OCI-M1 (cell line): ENCODE measurements at places on chromosomes 2 and 18.

- DNase-seq: peak; percentile 72
Measured at GRCh38 chr2:219045937-219046550, 4.7 kb upstream of the CFAP65 start.

DNA sequence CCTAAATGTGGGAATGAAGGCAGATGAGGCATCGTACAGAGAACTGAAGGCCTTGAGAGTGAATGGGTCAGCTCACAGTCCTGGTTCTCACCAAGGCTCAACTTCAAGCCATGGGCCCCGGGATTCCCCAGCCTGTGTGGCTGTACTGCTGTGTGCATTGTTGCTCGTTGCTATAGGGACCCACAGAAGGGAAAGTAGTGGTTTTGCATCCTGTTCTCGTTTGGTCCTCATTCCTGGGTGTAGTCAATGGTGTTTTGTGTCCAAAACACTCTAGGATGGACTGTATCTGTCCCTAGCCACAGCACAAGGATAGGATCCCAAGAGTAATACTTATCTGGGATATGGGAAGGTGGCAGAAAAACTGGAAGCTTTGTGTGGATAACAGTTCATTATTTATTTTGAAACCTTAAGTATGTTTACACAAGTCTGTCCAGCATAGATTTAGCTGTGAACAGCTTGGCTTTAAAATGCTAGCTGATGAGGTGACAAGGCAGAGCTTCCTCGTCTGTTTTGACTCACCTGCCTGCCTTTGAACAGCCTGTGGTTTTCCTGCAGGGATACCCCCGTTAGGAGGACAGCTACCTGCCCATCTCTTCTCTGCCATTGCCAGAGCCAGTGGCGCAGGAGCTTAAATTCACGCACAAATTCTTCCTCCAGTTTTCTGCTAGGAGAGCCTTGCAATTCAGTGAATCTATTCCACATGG, 85.0 kb downstream of the WDSUB1 start:
- DNase-seq: no peak

GRCh38 chr18:76405280-76405679, 89.8 kb downstream of the ZNF516 start:
- DNase-seq: no peak

DNA sequence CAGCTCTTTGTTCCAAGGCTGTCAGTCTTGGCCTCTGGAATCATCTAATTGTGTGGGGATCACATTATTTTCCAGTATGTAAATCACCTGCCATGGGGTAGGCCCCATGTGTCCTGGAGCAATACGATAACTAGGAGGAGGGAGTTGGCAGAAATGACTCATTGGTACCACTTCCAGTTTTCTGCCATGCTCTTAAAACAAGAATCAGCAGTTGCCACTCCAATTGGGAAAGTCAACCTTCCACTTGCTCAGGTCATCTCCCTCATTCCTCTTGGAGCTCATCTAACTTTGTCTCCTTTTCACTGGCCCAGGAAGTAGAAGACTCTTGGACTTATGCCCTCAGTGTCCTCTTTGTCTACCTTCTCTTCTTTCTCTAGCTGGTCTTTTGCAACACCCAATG, 487.0 kb downstream of the SLC4A3 start:
- no peak for DNase-seq

DNA sequence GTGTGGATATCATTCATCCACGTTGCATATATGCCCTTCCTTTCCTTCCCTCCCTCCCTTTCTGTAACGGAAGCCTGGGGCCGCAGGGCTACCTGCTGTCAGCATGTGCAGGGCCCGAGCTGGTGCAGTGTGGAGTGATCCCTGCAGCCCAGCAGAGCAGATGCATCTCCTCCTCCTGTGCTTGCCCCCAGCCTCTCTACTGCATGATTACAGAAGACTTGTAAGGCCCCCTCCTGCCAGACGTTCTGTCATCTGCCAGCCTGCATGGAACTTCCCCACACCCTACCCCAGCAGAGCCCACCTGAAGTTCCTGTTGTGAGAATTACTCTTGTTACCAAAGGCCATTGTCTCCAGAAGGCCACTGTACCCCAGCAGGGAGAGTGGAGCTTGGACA, 67.5 kb upstream of the FOSL2 start:
- DNase-seq: no peak

GRCh38 chr2:226730481-226730880, 69.1 kb downstream of the IRS1 start:
- peak; percentile 31 for DNase-seq

DNA sequence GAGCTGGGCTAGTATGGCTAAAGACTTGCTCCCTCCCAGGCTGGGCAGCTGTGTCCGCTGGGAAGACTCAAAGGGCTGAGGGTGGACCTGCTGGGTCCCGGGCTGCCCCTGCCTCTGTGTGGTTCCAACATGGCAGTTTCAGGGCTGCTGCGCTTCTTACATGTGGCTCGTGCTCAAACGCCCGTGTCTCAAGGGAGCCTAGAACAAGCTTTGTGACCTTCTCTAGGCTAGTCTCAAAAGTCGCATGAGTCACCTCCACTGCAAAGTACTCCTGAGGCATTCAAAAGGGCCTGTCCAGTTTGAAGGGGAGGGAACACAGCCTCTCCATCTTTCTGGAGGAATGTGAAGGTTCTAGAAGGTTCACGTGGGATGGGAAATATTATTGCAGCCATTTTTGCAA, 44.7 kb upstream of the RAB31 start:
- no peak for DNase-seq

DNA sequence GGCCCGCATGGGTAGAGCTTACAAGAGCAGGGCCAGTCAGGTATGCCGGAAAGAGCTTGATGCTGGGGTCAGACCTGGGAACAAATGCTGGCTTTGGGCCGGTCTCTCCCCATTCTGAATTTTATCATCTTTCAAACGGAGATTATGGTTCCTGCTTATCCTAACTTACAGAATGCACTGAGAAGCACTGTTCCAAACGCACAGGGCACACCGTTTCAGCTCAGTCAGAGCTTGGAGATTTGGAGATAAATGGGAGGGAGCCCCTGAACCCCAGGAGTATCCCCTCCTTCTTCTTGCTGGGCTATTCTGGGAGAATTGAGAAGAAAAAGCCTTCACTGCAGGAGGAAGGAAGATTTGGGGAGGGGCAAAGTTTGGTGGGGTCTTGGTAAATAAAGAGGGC, 169.4 kb downstream of the DDX1 start:
- DNase-seq: no peak

- DNase-seq: no peak
Measured at GRCh38 chr2:120908314-120908975, 172.8 kb downstream of the GLI2 start.

GRCh38 chr2:111519071-111519470, 364.9 kb downstream of the ANAPC1 start:
- no peak for DNase-seq

DNA sequence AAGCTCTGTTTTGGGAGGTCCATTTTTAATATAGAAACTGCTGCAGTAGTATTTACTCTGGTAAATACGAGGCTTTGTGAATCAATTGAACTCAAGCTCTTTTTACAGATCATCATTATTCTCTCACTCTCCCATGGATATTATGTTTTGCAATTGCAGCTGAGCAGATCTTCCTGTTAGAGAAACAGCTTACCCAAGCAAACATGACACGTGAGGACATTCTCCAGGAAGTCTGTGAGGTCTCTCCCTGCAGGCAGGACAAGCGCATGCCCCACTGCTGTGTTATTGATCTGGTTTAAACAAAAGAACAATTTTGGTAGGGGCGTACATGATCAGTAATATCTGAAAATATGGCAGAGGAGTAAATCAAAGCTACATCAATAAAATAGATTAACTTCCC, 72.1 kb downstream of the COL6A3 start:
- no peak for DNase-seq

GRCh38 chr2:88481691-88482336, 29.3 kb upstream of the FOXI3 start:
- DNase-seq: peak; percentile 13

- DNase-seq: peak; percentile 98
Measured at GRCh38 chr2:112764071-112765044, at the start of gene CKAP2L. Gene CKAP2L, minus strand, starts transcription at chr2:112764609. Its CDS starts 11 bp downstream, at chr2:112764598.

GRCh38 chr2:222714361-222715241, 43.1 kb downstream of the MOGAT1 start:
- DNase-seq: no peak

GRCh38 chr2:112749755-112750559, 14.5 kb downstream of the CKAP2L start:
- DNase-seq: peak; percentile 82

GRCh38 chr18:46276748-46277147, 172.6 kb downstream of the HAUS1 start:
- no peak for DNase-seq

DNA sequence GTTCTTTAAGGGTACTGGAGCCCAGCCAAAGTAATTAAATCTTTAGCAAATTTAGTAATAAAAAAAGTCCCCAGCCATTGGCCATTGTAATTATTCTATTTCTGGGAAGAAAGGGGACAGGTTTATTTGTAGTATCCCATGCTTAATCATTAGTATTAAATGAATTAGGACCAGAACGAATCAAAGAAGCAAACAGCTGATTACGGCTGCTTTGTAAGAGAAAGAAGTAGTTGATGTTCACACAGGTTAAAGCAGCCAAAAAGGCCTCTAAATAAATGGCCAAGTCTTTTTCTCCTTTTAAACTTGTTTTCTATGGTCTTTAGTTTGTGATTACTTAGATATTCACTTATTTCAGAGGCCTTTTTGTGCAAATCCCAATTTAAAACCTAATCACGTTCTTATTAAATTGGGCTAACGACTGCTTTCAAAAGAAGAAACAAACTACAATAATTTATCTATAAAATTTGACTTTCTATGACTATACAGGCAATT, 48.6 kb upstream of the DNAH7 start:
- DNase-seq: no peak

- no peak for DNase-seq
Measured at GRCh38 chr18:33870059-33870458, 292.0 kb downstream of the ASXL3 start.

GRCh38 chr2:180368881-180369280, 361.8 kb upstream of the CWC22 start:
- DNase-seq: no peak

DNA sequence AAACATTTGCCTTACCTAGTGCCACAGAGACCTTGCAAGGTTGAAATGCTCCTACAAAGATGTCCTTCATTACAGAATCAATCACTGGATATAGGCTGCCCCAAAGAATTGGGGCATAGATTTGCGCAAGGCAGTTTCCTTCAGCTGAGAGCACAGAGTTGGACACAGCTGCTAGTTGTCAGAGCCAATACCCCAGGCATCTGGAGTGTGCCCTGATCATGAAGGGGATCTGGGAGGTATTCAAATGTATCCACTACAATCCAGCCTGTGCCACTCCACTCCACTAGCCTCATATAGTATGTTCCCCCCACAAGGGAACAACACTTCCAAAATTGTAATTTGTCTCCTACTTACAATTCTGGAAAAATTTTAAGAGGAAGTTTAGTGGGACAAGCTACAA, 62.3 kb upstream of the ITPRID2 start:
- no peak for DNase-seq

- DNase-seq: no peak
Measured at GRCh38 chr2:212831671-212832199, 293.1 kb upstream of the ERBB4 start.

- DNase-seq: no peak
Measured at GRCh38 chr2:525611-526010, 151.6 kb downstream of the TMEM18 start.

GRCh38 chr2:55026202-55026601, 24.0 kb downstream of the RTN4 start:
- DNase-seq: no peak

- DNase-seq: no peak
Measured at GRCh38 chr2:231930593-231931281, 4.5 kb upstream of the NPPC start.

DNA sequence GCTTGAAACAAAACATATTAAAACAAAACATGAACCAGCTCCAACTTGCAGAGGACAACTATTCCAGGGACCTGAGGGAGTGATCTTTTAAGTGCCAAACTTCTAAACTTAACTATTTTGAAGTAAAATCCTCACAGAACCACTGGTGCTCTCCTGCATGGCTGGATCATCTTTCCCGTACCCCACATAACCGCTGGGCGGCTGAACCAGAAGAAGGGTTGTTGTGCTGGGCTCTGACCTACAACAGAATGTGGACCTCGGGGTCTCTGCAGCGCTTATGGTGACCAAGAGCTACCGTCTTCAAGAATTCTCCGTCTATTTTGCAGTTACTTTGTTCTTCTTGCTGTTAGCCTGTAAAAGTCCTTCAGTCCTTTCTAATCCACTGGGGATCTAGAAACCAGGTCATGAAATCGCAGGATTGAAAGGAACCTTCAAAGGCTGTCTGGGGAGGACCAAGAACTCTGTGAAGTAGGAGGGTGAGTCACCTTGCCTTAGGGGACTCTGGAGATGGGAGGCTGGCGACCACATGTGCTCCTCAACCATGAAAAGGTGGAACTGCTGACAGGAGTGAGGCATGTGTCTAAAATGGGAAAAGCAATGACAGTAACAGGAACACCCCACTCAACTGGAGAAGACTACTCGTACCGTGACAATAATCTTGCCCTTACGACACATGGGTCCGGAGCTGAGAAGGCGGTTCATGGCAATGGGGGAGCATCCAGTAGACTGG, 46.6 kb downstream of the HDLBP start:
- DNase-seq: no peak

GRCh38 chr2:46162329-46163097, 134.7 kb upstream of the EPAS1 start:
- no peak for DNase-seq

DNA sequence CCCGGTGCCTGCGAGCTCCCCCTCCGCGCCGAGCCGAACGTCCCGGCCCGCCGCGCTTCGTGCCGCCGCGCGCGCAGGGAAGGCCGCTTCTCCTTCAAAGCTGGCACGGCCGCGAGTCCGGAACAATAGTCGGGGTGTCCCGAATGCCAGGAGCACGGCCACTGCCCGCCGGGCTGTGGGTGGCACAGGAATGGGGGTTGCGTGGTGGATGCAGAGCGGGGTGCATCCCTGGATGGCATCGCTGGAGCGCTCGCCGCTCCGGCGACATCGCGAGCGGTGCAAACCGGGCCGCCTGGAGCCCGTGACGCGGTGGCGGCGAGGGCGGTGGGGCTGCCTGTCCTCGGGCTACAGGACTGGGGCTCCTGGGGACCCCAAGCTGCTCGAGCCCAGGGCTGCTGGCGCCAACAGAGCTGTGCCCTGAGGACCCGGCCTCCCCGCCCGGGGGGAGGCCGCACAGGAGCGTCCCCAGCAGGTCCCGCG, 1.1 kb upstream of the SATB2 start:
- DNase-seq: no peak

DNA sequence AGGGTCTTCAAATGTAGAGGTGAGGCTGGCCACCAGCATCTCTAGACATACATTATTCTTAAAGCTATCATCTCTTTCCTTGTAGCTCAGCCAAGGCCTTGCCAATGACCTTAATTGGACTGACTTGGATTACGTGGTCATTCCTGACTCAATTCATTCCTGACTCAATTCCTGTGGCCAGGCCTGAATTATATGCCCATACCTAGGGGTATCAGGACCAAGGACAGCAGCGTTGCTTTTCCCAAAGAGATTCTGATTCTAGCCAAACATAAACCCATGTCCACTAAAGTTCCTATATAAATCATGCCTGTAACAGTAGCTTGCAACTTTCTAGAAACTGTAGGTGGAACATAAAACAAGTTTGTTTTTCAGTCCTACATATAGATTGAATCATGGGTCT, 231.7 kb downstream of the ARL6IP6 start:
- peak; percentile 17 for DNase-seq
